AML-193 (cell line): ENCODE measurements at places on chromosomes 5 and 9.
A peak's percentile ranks its signal among the peaks of the same experiment; 100 is the strongest.

- no peak for DNase-seq
Observed at GRCh38 chr9:114321759-114322158, 1.1 kb upstream of the ORM1 start.

- peak; percentile 30 for DNase-seq
Observed at GRCh38 chr5:76468635-76469425, 65.7 kb downstream of the IQGAP2 start.

DNA sequence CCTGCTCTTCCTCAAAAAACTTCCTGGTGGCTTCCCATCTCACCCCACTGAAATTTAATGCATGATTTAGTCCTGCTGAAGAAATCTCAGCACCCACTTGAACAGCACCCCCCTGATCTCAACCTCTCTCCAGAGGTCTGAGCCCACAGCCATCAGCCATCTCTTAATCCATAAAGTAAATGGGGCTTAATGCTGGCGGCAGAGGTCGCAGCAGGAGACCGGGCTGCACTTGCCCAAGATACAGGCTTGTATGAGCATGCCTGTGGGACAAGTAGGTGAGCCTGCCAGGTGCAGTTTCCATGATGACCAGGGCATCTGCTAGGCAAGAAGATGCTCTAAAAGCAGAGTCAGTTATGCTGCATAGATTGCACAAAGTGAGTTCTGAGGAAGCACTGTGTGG, 52.4 kb upstream of the CTXN3 start:
- DNase-seq: no peak

DNA sequence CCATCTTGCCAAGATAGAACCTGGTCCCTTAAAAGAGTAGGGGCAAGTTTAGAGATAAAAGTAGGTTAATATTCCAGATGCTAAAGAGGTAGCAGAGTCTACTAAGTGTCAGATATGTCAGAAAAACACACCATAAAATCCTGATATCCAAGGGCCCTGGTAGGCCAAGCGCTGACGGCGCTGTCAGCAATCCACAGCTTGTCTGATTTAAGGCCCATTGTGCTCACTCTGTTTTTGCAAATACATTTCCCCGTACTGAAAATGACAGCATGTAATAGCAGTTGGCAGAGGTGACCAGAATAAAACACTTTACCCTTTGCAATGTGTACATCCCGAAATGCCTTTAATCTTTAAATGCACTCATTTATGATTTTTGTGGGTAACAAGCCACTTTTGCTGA, 9.9 kb upstream of the NUDT12 start:
- DNase-seq: no peak

DNA sequence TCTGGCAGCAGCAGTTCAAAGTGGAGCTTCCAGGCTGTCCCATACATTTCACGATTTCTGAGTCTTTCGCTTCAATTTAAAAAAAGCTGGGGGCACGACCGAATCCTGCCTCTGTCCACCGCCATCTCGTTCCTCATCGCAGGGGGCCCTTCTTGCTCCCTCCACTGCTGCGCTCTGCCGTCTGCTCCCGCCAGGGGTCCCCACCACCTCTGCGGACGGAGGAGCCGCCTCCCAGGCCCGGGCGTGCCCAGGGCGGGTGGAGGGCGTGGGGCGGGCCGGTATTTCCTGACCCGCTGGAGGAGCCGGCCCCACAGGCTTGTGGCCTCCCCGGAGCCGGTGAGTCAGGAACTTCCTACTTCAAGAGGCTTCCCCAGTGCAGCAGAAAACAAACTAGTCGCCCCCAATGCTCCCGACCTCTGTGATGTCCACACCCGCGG, 50.4 kb downstream of the USP20 start:
- DNase-seq: peak; percentile 85

- no peak for DNase-seq
Observed at GRCh38 chr5:117763271-117763670, 1188.6 kb upstream of the SEMA6A start.

- DNase-seq: no peak
Observed at GRCh38 chr9:110707419-110707818, 38.8 kb downstream of the MUSK start.

- no peak for DNase-seq
Observed at GRCh38 chr5:463301-463700, 20.3 kb downstream of the EXOC3 start.

GRCh38 chr5:96819806-96820205, 12.1 kb upstream of the ERAP1 start:
- no peak for DNase-seq

DNA sequence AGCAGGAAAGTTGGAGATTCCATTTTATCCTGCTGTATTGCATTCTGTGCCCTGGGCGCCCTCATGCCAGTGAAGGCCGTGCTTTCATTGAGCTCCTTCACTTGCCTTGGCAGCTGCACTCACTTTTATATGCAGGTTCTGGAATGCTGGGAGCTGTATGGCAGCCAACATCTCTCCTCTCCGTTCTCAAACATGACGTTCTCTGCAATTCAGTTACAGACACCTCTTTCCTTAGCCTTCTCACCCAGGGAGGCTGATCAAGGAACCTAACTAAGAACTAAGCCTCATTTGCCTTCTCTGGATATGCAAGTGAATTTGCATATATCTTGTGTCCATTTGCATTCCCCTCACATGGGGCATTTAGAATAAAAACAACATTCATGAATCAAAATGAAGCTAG, 29.4 kb upstream of the PURA start:
- DNase-seq: no peak

DNA sequence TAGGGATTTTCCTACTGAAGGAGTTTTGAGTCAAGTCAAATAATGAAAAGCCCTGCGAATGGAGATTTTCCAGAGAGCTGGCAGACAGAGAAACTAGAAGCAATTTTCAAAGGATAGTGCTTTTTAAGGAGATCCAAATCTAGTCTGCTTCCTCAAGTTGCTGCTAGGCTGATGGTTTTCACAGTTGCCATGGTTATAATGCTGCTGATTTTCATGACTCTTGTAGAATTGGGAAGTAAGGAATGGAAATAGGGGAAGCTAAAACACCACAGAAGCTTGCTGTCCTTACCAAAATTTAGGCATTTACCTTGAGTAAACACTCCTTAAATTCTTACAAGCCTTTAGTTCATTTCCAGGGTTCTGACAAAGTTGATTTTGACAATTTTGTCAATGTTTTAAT, 30.1 kb upstream of the HAPLN1 start:
- DNase-seq: peak; percentile 35

DNA sequence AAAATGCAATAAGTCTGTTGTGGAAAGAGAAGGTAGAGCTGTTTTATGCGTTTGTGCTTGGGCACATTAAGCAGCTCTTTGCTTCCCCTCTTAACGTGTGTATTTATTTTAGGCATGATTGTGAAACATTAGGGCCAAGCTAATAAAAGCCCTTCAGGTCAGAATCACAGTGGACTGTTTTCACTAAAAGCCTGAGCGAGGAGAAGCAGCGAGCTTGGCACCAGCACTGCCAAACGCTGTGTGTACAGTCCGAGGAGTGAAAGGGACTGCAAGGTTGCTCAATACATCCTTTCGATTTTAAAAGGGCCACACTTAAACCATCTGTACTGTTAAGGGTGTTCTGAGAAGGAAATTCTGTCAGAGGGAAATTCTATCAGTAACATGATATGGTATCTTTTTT, 107.2 kb upstream of the CKMT2 start:
- peak; percentile 13 for DNase-seq

DNA sequence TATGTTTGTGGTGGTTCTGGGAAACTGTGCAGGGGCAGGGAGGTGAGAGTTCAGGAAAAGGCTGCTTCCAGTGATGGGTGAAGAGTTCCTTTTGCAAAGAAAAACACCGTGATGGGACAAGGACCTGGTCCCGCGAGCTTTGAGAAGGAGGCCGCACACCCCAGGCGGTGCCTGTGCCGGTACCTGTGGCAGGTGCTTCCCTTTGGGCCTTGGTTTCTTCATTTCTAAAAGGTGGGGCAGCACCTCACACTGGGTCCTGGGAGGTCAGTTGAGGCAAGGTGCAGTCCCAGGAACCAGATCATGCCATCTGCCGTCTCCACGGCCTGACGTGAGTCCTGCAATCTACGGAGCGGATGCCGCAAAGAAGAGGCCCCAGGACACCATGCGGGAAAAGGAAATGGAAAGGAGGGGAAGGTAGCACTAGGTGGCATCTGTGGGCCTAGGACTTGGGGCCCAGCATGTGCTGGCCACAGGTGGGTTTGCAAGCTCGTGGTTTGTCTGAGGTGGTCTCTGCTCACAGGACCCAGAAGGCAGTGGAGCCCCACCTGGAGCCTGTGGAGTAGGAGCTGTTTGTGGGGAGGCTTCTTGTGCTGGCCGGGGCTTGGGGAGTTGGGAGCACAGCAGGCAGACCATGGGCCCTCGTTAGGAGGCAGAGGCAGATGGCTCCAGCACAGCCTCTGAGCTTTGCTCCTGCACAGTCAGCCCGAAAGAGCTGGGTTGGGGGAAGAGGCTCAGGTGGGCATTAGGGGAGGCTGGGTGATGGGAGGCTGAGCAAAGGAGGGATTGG, 131.6 kb downstream of the CACNA1B start:
- no peak for DNase-seq

GRCh38 chr9:19028835-19029451, 4.1 kb downstream of the SAXO1 start:
- peak; percentile 65 for DNase-seq

DNA sequence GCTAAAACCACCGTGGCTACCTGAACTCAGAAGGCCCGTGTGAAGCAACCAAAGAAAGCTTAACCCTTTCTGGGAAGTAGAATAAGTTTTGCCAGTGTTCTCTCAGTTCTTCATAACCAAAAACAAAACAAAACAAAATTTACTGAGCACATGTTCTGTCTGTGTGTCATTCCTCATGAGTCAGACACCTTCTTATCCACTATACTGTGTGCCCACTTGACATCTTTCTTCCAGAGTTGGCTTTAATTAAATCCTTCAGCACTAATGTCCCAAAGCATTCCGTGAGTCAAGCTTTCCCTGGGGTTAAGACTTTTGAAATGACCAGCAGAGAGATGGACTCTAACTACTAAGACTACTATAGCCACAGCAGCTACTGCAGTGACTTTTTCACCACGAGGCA, 61.3 kb downstream of the GLIS3 start:
- DNase-seq: no peak

- DNase-seq: peak; percentile 9
Observed at GRCh38 chr5:108379722-108380530, 2.0 kb downstream of the FBXL17 start.

- no peak for DNase-seq
Observed at GRCh38 chr5:118069452-118069851, 918.9 kb downstream of the DTWD2 start.

- DNase-seq: no peak
Observed at GRCh38 chr9:122122468-122122867, 29.4 kb upstream of the TTLL11 start.

- DNase-seq: no peak
Observed at GRCh38 chr5:56918054-56918453, 8.7 kb downstream of the SETD9 start.

DNA sequence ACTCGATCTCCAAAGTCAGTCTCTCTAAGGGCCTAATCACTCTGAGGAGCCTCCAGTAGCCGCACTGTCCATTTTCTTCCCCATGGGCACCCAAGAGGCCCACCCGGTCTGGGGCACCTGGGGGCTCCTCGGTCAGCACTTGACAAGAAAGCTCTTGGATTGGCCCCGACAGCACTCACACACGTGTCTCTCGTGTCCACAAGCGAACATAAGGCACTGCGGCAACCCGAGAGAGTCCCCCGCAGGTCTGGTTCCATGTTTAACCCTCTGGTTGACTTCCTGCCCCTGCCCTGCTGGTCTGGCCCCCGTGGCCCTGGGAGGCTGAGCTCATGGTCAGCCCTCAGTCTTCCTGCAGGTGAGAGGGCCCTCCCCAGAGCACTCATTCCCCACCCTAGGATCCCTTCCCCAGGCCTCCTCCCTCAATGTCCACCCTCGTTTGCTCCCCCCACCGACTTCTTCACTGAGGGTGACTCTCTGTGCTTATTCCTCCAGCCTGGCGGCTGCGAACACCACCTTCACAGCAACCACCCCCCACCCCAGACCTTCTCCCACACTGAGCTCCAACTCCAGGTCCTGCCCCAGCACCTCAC, 16.3 kb upstream of the LRRC14B start:
- no peak for DNase-seq

DNA sequence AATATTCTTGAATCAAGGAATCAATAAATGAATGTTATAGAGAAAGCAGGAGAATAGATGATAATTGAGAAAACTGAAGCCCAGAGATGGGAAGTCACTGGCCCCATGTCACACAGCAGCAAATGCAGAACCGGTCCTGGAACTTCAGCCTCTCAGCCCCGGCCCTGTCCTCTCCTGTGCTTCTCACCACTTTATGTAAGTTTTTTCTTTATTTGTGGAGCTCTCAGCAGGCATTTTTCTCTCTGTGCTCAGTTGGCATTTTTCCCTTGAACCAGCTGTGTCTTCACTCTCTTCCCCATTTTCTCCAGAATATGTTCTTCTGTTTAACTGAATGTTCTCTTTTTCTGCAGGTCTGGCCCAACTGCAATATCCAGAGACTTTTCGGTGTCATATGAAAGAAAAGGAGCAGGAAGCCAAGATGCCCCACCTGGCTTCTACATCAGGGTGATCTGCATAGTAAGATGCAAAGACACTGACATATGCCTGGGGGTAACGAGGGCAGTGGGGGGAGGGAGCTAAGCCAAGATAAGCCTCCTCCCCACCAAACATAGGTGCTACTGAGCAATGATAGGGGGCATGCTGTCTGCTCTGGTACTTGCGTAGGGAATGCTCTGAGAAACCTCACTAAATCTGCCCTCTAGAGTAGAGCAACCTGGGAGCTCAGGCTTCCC, 12.8 kb upstream of the LCP2 start:
- DNase-seq: no peak

DNA sequence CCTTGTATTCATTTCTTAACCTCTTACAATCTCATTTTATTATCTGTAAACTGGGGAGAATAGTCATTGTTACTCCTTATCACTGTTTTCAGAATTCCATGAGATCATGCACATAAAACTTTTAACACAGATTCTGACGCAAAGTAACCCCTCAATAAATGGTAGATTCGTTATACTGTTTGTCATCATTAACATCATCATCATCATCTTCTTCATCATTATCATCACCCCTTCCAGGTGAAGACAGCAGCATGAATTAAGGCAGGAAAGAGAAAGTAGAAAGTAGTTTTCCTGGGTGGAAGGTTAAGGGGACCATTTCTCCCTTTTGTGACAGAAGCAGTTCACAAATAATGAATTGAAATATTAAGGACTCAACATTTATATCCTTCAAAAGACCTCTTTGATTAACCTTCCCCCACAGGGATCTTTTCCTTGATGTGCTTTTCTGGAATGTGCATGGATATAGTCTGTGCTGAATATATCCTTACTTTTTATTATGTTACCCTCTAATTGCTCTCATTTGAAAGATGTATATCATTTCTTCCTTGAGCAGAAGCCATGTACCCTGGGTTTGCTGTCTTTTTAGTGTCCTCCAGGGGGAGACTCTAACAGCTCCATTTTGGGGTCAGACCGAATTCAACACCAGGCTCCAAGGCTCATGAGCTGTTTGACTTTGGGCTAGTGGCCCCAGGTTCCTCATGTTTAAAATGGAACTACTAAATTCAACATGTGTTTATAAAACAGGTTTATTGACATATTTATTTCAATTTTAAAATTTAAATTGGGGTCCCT, 1029.9 kb upstream of the WWC1 start:
- peak; percentile 4 for DNase-seq

DNA sequence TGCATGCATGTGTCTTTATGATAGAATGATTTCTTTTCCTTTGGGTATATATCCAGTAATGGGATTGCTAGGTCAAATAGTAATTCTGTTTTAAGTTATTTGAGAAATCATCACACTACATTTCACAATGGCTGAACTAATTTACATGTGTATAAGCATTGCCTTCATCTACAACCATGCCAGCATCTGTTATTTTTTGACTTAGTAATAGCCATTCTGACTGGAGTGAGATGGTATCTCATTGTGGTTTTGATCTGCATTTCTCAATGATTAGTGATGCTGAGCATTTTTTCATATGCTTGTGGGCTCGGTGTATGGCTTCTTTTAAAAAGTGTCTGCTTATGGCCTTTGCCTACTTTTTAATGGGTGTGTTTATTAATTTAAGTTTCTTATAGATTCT, 102.3 kb upstream of the CCDC112 start:
- DNase-seq: no peak
